ENCODE measurements at places on chromosomes 16 and 17.

DNA sequence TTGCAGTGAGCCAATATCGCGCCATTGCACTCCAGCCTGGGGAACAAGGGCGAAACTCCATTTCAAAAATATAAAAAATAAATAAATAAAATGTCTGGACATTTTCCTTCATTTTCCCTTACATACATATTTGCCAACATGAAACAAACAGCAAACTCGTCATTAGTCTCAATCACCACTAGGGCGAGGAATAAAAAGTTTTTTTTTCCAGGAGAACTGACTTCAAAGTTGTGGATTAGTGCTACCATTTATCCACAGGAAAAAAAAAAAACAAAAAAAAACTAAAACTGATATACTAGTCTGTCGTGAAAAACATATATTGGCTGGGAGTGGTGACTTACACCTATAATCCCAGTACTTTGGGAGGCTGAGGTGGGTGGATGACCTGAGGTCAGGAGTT lies 77.0 kb upstream of the MTMR4 start:
- DNase-seq, result no peak

- no peak for DNase-seq
These were observed 10.6 kb upstream of the ARL6IP1 start for GRCh38 chr16:18811925-18812324.

DNA sequence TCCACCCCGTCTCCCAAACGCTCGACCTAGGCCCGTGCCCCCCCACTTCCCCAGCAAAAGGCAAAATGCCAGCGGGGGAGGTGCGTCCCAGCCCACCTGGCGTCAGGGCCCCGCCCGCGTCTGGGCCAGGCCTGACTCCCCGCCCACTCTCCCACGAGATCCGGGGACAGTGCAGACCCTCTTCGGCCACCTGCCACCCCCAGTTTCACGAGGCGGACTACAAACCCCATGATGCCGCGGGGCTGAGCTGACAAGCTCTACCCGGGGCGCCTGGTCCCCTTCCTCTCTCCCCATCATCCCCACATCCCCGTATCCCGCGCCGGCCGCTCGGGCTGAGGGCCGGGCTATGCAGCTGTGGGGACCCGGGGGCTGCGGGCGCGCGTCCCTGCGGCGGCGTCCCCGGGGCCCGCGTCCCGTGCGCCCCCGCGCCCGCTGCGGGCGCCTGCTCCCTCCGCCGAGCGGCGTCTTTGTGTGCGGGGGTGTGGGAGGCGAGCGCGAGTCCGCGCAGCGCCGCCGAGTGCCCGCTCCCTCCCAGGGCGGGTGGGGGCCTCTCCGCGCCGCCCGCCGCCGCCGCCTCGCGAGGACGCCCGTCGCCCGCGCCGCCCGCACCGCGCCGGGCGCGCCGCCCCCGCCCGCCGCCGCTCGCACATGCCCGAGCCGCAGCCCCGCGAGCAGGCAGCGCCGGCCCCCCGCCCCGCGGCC lies at the start of gene ANKRD13B:
ANKRD13B (plus strand) TSS at position 283 of the 702 bp plus-strand sequence. CDS start 490 bp downstream, outside the sequence.
- DNase-seq, result no peak

GRCh38 chr17:4073983-4074830 lies 68.6 kb downstream of the ZZEF1 start:
- DNase-seq, result no peak

- DNase-seq, result no peak
These were observed 6.9 kb downstream of the TSC2 start for GRCh38 chr16:2054543-2055245.

DNA sequence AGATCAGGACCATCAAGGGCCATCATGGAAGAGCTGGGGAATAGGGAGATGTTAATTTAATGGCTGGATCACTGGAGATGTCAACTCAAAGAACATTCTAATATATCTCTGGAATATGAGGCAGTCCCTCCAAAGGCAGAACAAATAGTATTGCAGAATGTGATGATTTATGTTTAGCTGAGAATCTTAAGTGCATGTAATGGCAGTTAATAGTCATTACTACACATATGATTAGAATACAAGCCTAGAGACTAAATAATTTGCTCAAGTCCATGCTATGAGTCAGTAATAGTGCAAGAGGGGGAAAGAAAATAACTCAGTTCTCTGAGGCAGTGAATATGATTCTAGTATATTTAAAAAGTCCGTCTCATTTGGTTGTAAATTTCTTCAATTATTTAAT lies 32.3 kb downstream of the SNTB2 start:
- no peak for DNase-seq

- DNase-seq, result no peak
These were observed 1.8 kb upstream of the APRT start for GRCh38 chr16:88813269-88814143.

DNA sequence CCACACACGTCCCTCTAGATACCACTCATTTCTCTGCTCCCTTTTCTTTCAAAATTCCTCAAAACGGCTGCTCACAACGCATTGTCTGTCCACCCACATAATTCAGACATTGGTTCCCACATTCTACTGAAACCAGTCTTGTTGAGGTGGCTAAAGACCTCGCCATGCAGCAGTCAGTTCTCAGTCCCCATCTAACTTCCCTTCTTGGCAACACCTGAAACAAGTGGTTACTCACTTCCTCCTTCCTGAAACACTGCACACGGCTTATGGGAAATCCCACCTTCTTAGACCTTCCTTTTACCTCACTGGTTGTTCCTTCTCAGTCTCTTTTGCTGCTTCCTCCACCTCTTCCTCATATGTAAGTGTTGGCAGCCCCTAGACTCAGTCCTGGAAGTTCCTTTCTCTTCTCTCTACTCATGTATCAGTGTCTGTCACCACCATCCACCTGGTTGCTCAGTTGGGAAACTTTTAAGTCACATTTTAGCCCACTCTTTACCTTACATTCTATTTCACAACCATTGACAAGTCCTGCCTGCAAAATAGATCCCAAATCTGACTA lies 277.1 kb downstream of the CEP112 start:
- DNase-seq, result no peak

DNA sequence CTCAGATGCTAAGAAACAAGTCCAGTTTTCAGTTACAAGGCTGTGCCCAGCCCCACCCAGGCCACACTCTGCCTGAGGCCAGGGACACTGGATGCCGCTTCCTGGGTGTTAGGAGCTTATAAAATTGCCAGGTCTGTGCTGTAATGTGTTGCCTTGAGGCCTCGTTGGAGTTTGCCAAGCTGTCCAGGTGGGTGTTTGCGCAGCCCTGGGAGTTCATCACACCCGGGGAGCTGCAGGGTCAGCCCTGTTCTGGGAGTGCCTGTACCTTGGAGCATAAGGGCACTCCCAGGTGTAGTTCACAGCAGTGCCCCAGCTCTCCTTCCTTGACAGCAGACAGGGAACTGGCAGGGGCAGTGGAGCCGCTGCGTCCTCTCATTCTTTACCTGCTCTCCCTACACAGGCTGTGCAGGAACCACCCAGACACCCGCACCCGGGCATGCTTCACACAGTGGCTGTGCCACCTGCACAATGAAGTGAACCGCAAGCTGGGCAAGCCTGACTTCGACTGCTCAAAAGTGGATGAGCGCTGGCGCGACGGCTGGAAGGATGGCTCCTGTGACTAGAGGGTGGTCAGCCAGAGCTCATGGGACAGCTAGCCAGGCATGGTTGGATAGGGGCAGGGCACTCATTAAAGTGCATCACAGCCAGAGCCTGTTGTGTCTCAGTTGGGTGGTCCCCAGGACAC lies 1.6 kb downstream of the GFER start:
- DNase-seq, result no peak

GRCh38 chr16:83348991-83349390 lies 458.8 kb upstream of the HSBP1 start:
- no peak for DNase-seq

GRCh38 chr16:19749571-19750080 lies 31.6 kb downstream of the IQCK start:
- no peak for DNase-seq

DNA sequence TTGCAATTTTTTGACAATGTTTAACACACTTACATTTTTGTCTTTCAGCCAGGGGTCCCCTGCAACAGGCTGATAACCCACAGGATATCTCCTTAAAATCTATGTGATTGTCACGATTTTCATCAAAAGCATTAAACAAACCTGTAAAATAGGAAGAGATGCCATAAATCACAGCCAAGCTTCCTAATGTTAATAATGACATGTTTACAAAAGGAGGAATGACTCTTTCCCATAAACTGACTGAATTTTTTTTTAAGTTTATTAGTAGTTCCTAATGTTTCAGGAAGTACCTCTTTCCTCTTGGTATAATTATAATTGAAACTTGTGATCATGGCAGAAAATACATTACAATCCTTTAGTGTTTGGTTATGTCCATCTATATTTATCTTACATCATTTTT lies 119.6 kb downstream of the CA4 start:
- DNase-seq, result no peak

DNA sequence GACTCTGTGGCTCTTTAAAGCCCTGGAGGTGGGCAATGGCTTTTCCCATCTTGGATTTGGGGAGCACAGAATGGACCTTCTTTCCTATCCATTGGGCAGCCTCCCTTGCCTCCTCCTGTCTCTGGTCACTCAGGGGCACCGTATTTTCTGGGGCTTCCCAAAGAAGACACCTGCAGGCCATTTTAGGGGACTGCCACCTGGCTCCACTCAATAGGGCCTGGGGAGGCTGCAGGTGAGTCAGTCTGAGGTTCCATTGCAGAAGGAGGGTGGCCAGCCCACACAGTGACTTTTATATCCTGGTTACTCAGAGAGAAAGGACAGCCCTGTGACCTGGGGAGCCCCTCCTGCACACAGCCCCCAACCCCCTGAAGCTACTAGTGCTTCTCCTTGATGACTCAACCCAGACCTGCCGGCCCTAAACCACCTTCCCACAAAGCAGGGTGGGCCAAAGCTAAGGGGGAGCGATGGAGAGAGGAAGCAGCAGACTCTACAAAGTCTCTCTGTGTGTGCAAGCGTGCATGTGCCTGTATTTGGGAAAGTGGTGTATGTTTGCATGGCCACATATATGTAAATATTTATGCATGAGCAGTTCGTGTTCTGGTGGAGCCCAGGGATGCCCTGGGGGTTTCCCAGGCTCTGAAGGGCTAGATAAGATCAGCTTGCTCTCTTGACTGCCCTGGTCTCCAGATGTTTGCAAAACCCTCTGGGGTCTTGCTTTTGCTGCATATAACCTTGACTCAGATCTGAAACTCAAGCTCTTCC lies 5.0 kb downstream of the CX3CL1 start:
- DNase-seq, result no peak

- no peak for DNase-seq
These were observed 9.6 kb downstream of the CFDP1 start for GRCh38 chr16:75423723-75424104.

DNA sequence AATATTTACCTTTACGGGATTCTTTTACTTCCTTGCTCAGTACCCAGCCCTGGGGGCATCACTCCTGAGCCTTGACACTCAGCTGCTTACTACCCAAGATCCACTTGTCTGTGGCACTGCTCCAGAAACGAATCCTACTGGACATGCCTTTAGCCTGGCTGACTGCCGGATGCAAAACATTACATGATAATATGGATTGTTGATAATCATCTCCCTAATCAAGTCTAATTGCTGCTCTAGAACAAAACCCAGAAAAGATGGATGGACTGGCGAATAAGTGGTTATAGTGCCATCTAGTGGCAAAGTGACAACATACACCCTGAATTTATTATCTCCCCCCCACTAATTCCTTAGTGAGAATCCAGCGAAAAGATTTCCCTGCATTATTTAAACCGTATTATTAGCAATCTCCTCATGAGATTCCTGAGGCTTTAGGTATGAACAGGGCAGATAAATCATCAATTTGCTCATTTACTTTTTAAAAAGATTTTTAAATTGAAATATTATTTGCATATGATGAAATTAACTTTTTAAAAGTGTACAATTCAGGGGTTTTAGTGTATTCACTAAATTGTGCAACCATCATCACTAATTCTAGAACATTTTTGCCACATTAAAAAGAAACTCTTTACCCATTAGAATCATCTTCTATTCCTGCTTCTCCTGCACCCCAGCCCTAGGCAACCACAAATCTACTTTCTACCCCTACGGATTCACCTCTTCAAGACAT lies 61.6 kb downstream of the RGS9 start:
- no peak for DNase-seq

DNA sequence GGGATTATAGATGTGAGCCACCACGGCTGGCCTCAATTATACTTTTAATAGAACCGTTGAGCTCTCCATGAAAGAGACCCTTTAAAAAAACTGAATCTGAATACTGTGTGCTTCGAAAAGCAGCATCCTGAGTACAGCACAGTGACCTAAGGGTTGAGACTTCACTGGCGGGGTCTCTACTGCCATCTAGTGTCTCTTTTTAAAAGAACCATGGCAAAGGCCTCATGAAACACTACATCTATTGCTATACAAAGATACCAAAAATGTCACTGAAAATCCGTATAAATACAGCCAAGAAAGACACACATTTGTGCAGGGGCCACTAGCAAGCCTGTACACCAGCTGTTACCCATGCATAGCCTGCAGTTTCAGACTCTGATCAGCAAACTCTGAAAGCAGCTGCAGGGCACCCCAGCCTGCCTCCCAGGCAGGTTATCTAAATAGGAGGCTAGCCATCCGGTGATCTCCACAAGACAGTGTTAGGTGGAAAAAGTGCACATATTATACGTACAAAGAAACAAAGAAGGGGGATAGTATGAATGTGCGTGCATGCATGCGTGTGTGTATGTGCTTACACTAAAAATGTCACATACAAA lies 35.3 kb downstream of the NPLOC4 start:
- DNase-seq, result no peak

DNA sequence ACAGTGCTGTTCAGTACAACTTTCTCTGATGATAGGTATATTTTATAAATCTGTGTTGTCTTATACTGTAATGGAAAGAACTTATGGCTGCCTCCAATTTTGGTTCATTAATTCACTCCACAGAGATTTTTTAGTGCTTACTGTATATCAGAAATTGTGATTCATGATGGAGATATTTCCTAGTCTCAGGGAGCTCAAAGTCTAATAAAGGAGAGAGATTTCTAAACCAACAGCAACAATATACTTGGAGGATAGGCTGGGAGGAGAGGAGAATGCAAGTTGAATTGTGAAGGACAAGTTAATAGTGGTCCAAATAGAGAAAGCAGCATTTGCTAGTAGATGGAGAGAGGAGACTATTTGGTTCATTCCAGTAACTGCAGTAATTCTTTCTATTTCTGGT lies 63.5 kb downstream of the TANC2 start:
- no peak for DNase-seq

DNA sequence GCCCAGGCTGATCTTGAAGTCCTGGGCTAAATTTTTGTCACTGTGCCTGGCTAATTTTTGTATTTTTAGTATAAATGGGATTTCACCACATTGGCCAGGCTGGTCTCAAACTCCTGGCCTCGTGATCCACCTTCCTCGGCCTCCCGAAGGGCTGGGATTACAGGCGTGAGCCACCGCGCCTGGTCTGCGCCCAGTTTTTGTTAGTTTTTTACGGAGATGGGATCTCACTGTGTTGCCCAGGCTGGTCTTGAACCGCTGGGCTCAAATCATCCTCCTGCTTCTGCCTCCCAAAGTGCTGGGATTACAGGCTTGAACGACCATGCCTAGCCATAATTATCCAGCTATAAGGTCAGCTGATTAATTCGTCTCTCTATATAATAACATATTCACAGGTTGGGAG lies 2.7 kb upstream of the CEMP1 start:
- no peak for DNase-seq

GRCh38 chr17:56230660-56231059 lies 77.4 kb downstream of the ANKFN1 start:
- no peak for DNase-seq

All from T-helper 17 cell (primary cell).